ENCODE measurements at places on chromosomes 2 and 18. TPM values are rescaled to one million over a fixed set of nuclear protein-coding genes. Genes with fewer than 3 reads are reported as not detected.

DNA sequence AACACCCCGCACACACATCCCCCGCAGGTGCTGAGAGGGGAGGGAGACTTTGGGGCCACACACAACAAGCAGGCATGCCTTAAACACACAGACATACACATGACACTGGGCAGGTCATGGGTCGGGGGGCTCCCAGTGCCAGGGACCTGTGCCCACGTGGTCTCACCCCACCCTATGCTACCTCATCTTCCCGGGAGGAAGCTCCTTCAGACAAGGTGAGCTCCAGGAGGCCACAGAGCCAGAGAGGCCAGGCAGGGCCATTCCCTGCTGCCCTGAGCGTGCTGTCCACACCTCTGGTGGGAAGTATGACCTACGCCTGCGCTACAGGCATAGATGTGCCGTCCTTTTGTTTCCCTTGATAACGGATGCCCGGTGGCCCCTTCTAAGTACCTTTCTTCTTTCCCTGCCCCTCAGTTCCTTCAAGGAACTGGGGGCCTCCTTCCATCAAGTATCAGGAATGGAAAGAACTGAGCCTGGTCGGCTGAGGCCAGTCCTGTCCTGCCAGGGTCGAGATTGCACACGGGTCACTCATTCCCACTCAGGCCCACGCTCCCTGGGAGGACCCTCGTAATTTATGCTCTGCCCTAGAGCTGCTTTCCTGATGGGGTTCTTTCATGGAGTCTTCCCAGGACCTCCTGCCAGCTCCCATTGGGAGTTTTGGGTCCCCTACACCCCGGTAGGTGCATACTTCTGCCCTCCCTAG, 4.7 kb downstream of the TEKT4 start:
- no peak for DNase-seq
- H3K27me3 ChIP-seq = no peaks in the 10 kb centered on the region
- H3K4me1 ChIP-seq = no peaks in the 10 kb centered on the region
- no peak overlapping the region for H3K4me3 ChIP-seq
- H3K36me3 ChIP-seq = no peaks in the 10 kb centered on the region
- H3K27ac ChIP-seq = no peak overlapping the region

GRCh38 chr2:118085173-118086023, 2.9 kb upstream of the INSIG2 start:
- H3K4me1 ChIP-seq = peaks cover 5% of the 10 kb centered on the region
- no peak overlapping the region for H3K4me3 ChIP-seq
- DNase-seq = no peak
- H3K27me3 ChIP-seq = no peaks in the 10 kb centered on the region

GRCh38 chr18:46859855-46860254, 57.5 kb downstream of the PIAS2 start:
- no peaks in the 10 kb centered on the region for H3K27me3 ChIP-seq
- no peak for DNase-seq
- no peak overlapping the region for H3K4me3 ChIP-seq
- H3K36me3 ChIP-seq = no peaks in the 10 kb centered on the region
- H3K4me1 ChIP-seq = no peaks in the 10 kb centered on the region
- H3K27ac ChIP-seq = no peak overlapping the region

Gene SLC4A5
- total RNA-seq = not detected

Gene RAD51AP2
- not detected for total RNA-seq

Gene UGT1A4
- total RNA-seq = not detected

Data from SJCRH30 (cell line).